Stimulated activated CD8-positive, alpha-beta memory T cell treated with anti-CD3 and anti-CD28 coated beads, Interleukin-15, amount 100 ng/mL, for 24 hours (primary cell): ENCODE measurements at places on chromosomes 2 and 18.

DNA sequence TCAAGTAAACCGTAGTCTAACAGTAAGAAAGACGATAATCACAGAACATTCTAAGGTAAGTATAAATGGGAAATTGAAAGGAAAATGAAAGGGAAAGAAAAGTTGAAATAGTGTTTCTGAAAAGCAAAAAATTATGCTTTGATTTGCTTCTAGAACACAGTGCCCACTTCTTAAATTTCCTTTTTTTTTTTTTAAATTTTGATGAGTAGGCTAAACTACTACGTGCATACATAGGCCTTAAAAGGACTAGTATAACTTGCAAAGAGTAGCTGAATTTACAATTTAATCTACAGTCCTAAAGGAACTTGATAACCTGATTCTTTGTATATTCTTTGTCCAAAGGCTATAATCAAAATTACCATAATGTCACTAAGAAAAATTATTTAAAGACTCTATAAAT is 325.3 kb downstream of the PAX3 start:
- no peak for DNase-seq

GRCh38 chr2:180706694-180707093 is 273.7 kb upstream of the UBE2E3 start:
- no peak for DNase-seq

- no peak for DNase-seq
Observed at GRCh38 chr18:24326211-24326610, 71.4 kb downstream of the OSBPL1A start.

- no peak for DNase-seq
Observed at GRCh38 chr2:64404002-64404731, 49.8 kb upstream of the LGALSL start.

- no peak for DNase-seq
Observed at GRCh38 chr2:162473986-162474385, 130.1 kb downstream of the GCA start.

DNA sequence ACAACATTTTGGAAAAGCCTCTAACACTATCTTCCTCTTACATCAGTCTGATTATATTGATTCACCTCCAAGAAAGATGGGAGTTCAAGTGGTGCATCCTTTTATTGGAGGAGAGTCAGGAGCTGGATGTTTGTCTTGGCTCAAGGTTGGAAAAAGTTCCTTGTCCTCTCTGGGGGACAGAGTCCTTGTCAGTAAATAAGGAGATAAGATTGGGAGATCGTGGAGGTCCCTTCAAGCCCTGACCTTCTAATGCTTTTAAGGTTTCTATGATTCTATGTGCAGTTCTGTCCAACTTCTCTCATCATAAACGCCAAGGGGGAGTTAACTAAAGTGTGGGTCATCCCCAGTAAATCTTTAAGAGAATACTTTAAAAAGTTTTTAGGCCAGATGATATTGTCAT is 60.9 kb upstream of the CCBE1 start:
- DNase-seq = no peak

- DNase-seq = no peak
Observed at GRCh38 chr2:234808907-234809306, 142.9 kb upstream of the SH3BP4 start.

DNA sequence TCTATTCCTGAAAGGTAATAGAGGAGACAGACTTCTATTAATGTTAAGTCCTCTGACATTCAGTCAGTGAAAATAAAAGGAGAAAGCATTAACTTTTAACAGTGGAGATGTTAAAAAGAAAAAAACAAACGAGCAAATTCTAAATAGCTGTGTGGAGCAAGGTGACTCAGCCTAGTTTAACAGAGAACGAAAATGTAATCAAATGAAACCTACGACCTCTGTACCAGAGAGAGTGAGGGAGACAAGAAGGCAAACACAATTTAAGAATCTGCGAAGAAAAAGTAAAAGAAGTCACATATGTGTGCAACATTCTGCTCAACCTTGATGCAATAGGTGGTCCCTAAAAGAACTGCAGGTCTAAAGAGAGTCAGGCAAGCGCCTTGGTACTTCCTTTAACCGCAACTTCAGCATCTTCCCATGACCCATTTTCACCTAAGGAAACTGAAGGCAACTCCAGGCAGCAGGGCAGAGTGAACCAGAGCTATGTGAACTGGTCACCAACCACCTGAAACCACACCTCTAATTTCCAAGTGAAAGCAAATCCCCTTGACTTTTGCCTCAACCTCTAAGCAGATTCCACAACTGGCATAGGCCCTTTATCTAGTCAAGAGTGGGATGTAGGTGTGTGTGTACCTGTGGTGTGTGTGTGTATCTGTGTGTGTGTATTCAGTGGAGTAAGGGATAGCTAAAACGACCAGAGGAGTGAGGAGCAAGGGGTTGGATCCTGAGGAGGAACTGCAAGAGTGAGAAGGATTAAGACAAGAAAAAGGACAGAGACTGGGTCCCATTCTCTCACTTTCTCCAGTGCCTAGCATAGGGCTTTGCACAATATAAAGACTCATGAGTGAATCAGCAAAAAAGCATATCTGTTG is 43.0 kb downstream of the FIGN start:
- DNase-seq = no peak

- DNase-seq = no peak
Observed at GRCh38 chr2:10103179-10103578, 19.4 kb upstream of the RRM2 start.

DNA sequence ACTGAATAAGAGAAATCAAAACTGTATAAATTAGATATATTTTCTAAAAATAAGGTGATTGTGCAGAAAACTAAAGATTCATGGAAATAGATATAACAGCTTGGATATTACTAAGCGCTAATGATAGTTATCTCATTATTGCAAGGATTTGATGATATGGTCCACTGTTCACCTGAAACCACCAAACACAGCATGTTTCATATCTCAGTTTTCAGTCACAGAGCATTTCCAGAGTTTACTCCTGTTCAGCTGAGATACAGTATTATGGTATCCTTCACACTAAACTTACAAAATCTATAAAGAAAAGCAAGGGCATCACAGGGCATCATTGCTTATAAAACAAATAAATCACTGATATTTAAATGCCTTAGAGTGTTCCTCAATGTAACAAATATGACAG is 591.6 kb downstream of the ERBB4 start:
- DNase-seq = no peak
